Aorta (tissue), 5 donors: ENCODE measurements at places on chromosomes 5 and 9. TPM values are rescaled to one million over a fixed set of nuclear protein-coding genes. Genes with fewer than 3 reads are reported as not detected.

IL33 gene
- 53.0 TPM for polyA plus RNA-seq

ARAP3 gene
- 14.1 TPM for polyA plus RNA-seq

CEP120 gene
- polyA plus RNA-seq = 10.5 TPM

FAM219A gene
- polyA plus RNA-seq = 10.1 TPM

OBP2B gene
- polyA plus RNA-seq = not detected

RAB3C gene
- polyA plus RNA-seq = not detected

PHF24 gene
- not detected for polyA plus RNA-seq

NEUROG1 gene
- polyA plus RNA-seq = not detected

TRPM3 gene
- polyA plus RNA-seq = 0.13 TPM

ITK gene
- polyA plus RNA-seq = 0.75 TPM

NXNL2 gene
- 3.1 TPM for polyA plus RNA-seq

CNTFR gene
- polyA plus RNA-seq = 0.10 TPM

KCNN2 gene
- polyA plus RNA-seq = not detected

SLC6A7 gene
- 0.41 TPM for polyA plus RNA-seq

SPATA6L gene
- polyA plus RNA-seq = 1.9 TPM

TMEM232 gene
- polyA plus RNA-seq = 1.8 TPM

PCDHGB1 gene
- 0.92 TPM for polyA plus RNA-seq

N4BP3 gene
- 0.03 TPM for polyA plus RNA-seq

PKN3 gene
- polyA plus RNA-seq = 1.3 TPM

FSTL4 gene
- not detected for polyA plus RNA-seq

SLC23A1 gene
- not detected for polyA plus RNA-seq
